Activated T-cell treated with anti-CD3 and anti-CD28 coated beads, Interleukin-2, amount 50 U/mL, for 1 hour (primary cell): ENCODE measurements at places on chromosomes 12 and 14.
A peak's percentile ranks its signal among the peaks of the same experiment; 100 is the strongest.

DNA sequence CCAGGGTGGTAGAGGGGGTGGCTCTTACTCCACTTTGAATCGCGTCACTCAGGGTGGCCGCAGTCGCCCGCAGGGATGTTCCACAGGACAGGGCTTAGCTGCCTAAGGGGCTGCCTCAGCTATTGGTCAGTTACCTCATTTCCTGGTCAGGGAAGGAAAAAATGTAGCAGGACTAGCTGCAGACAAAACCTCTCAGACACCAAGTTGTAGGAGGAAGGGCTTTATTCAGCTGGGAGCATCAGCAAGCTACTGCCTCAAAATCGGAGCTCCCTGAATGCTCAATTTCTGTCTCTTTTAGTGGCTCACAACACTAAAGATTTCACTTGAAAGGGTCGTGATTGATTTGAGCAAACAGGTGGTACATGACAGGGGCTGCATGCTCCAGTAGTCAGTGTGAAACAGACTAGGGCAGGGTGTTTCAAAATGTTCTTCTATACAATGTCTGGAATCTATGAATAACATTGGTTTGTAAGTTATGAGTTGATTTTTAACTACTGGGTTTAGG is 6.4 kb upstream of the CLEC6A start:
- no peak for DNase-seq

DNA sequence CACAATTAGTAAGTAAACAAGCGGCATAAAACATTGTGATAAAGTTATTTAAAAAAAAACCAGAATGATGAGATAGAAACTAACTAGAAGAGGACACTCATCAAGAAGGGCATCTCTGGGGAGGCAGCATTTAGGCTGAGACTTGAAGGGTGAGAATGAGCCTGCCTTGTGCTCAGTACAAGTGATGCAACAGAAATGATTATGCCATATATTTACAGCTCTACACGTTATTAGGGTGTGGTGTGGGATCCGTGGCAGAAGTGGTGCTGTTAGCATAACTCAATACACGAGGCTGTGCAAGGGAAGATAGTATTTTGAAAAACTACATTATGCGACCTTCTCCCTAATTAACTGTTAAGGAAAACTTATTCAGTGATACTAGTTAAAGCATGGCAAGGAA is 178.5 kb upstream of the ATF7IP start:
- no peak for DNase-seq

DNA sequence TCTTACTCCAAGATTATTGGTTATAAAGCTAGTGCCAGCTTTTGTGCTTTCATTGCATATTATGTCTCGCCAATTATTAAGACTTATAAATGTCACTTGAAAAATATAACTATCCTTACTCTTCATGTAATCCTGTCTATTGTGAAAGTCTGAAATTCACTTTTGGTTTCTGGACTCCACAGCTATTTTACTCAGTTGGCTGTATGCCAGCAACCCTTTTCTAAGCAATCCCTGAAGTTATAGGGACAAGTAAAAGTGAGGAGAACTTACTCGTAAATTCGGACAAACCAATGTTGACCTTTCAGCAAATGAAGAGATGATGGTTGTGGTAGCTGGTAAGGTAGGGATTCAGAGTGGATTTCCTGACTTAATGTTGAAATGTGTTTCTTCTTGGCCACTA is 196.3 kb downstream of the NPAS3 start:
- no peak for DNase-seq

GRCh38 chr12:80704420-80704819 is 3.0 kb upstream of the MYF6 start:
- no peak for DNase-seq

GRCh38 chr14:88352698-88353097 is 29.6 kb upstream of the KCNK10 start:
- no peak for DNase-seq

- DNase-seq, result no peak
Observed at GRCh38 chr12:30286345-30286926, 409.2 kb downstream of the IPO8 start.

DNA sequence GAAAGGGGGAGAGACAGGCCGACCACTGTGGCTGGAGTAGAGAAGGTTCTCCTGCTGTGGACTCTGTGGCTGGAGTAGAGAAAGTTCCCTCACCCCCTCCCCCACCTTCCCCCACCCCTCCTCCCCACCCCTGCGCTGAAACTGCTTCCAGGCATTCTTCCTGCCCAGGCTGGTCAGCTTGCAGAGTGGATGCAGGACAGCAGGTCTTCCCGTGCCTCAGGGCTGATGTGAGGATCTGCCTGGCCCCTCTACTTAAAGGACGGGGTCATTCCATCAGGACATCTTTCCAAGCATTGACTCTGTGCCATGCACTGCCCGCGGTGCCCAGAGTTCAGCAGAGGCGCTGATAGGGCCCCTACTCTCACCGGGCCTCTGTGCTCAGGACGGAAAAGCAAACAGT is 13.2 kb upstream of the RIMBP2 start:
- DNase-seq, result no peak

- no peak for DNase-seq
Observed at GRCh38 chr12:79347866-79348265, 342.9 kb downstream of the PAWR start.

DNA sequence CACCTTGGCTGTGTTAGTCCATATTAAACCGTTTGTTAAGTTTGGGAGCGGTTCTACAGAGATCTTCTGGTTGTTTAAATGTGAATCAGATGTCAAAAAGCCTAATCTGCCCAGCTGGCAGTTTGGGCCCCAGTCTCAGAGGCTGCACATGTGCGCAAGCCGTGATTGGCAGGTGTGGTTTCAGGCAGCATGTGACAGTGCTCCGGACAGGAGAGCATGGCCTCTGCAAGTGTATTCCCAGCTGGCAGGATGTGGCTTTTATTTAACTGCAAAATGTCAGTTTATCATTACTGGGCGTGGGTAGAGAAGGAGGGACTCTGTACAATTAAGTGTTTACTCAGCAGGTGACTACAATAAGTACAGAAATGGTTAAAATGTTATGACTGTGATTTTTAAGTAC is 77.5 kb downstream of the PELI2 start:
- no peak for DNase-seq

GRCh38 chr12:132284827-132285741 is 44.3 kb downstream of the GALNT9 start:
- DNase-seq, result no peak

GRCh38 chr12:56062996-56063395 is 17.0 kb upstream of the ERBB3 start:
- DNase-seq, result no peak

DNA sequence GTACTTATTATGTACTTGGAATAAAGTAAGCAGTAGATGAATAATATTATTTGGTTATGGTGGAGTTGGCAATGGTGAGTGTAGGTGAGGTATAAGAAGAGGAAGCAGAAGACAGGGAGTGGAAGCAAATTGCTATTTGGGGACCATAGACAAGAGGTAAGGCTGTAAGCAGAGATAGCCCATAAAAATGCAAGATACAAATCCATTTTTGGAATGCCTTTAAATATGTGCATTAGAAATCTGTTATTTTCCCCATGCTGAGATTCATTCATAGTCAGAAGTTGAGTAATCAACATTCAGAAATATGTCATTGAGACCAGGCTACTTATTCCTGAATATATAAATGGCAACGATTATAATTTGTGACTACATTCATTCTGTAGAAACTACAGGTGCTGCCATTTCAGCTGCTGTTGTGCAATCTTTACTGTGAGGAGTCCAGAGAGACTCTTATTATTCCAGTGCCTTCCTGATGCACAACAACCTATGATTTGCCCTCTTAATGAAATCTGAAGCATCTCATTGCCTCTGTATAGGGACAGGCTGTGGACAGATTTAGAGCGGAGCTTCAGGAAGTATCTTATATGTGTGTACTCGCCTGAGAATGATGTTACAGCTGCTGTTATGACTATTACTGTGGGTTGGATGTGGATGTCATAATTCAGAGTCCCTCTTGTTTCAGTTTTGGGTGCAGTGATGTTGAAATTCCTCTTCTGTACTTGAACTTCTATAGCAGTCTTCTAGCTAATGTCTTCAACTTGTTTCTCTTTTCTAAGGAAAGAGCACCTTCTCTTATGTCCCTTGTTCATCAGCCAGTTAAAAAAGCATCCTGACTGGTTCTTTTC is 173.8 kb downstream of the NAV3 start:
- no peak for DNase-seq

DNA sequence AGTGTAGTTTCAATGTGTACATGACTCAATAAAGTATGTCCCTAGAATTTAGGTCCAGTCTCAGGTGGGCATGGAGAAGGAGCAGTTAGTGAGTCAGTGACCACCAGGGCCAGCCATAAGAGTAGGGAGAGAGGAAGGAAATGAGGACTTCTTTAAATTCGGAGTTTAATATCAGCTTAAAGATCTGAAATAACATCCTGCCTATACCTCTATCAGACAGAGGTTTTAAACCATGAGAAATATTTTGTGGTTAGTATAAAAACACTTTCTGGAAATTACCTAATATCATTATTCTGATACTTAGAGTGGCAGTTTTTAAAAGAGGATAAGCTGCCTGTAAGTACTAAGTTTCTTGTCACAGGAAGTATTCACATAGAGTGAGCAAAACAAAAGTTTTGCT is 61.7 kb upstream of the ST8SIA1 start:
- no peak for DNase-seq

GRCh38 chr14:52844262-52845060 is 53.1 kb upstream of the GNPNAT1 start:
- no peak for DNase-seq

DNA sequence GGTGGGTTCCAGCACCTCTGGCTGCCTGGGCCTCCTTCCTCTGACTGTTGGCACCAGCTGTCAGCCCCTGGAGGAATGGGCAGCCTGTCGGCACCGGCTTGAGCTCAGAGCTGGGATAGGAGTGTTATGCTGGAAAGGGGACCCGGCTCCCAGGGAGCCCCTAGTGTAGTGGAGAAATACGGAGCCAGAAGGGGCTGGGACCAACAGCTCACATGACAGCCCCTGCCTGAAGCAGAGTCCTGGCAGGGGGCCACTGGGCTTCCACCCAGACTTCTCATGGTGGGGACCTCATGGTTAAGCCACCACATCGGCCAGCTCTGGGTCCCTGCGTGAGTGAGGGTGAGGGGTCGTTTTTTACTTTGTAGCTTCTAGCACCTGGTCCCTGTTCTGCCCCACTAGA is 174.5 kb downstream of the TSPAN9 start:
- no peak for DNase-seq

GRCh38 chr12:10584415-10584814 is 29.0 kb downstream of the MAGOHB start:
- DNase-seq, result no peak

DNA sequence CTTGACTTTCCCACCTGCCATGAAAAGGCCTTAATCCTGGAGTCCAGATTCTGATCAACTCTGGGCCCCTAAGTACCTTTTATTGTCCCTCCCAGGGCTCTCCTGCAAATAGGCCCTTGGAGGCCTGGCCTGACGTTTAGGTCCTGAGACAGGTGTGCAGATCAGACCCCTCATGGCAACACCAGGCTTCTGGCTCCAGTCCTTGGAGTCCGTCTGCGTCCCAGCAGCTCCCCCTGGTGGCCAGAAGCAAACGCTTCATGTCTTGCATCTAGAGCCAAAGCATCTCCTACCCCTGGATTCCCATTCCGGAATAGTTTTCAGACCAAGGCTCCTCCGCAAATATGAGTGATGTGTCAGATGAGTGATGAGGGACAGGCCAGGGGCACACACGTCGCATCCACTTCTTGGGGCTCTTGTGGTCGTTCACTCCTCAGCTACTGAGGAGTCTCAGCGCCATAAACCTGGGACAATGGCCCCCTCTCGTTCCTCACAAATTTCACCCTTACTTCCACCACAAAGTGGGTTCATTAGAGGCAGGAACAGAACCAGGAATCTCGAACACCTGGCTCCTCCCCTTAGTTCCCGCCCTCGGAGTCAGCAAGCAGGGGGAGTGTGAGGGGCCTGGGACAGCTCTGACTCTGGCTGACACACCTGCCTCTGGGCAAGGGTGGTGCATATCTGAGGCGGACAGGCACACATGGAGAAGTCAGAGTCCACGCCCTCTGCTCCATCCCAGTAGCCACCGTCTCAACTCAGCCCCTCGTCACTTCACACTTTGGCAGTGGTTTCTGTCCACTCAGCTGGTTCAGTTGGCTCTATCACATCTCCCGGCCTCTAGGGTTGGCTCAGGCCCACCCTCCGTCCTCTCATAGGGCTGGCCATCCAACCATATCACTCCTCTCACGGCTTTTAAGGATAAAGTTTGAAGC is 77.9 kb upstream of the PWP1 start:
- DNase-seq, result peak; percentile 82

- peak; percentile 66 for DNase-seq
Observed at GRCh38 chr14:100305324-100306100, 732 bp downstream of the SLC25A29 start.

GRCh38 chr14:105177082-105177481 is 4.0 kb downstream of the NUDT14 start:
- DNase-seq, result no peak

- DNase-seq, result no peak
Observed at GRCh38 chr12:40184493-40185302, 40.1 kb upstream of the LRRK2 start.

DNA sequence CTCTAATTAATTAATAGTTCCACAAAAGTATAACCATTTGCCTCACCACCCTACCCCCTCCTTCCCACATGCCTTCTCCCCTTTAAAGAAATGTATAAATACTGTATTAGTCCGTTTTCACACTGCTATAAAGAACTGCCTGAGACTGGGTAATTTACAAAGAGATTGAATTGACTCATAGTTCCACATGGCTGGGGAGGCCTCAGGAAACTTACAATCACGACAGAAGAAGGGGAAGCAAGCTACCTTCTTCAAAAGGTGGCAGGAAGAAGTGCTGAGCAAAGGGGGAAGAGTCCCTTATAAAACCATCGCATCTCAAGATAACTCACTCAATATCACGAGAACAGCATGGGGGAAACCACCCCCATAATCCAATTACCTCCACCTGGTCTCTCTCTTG is 8.2 kb upstream of the RESF1 start:
- DNase-seq, result no peak

DNA sequence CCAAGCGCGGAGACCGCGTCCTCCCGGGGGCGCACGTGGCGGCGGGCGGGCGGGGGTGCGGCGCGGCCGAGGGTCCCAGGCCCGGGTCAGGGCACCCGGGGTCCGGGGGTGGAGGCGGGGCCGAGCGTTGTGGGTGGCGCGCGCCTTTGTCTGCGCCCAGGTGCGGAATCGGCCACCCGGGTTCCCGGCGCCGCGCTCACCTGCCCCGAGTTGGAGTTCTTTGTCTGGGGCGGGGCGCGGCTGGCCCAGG is 50.1 kb downstream of the LRCOL1 start:
- DNase-seq, result peak; percentile 52

- no peak for DNase-seq
Observed at GRCh38 chr12:29146196-29146595, 2.9 kb upstream of the FAR2 start.

DNA sequence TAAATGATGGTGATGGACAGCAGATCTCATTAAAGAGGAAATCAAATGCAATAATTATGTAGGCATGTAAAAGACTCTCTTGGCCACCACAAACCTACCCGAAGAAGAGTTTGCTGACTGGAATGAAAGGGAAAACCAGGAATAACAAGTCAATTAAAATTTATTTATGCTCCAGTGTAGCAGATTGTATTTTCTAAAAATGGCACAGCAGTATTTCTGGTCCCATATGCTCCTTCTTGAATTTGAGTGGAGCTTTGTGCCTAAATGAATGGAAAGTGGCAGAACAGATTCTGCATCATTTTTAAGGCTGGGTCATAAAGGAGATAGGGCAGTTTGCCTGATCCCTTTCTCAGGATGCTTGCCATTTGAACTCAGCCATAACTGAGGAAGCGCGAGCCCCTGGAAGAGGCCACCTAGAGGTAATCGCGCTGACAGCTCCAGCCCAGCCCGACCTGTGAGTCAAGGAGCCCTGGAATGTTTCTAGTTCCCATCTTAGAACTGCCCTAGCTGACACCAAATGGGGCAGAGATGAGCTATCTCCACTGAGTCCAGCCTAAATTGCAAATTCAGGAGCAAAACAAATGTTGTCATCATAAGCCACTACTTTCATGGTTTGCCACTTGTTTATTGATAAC is 229.2 kb upstream of the TMTC1 start:
- DNase-seq, result no peak
